PC-9 (cell line): ENCODE measurements at places on chromosomes 12 and 14. TPM values are rescaled to one million over a fixed set of nuclear protein-coding genes. Genes with fewer than 3 reads are reported as not detected.
A peak's percentile ranks its signal among the peaks of the same experiment; 100 is the strongest.

DNA sequence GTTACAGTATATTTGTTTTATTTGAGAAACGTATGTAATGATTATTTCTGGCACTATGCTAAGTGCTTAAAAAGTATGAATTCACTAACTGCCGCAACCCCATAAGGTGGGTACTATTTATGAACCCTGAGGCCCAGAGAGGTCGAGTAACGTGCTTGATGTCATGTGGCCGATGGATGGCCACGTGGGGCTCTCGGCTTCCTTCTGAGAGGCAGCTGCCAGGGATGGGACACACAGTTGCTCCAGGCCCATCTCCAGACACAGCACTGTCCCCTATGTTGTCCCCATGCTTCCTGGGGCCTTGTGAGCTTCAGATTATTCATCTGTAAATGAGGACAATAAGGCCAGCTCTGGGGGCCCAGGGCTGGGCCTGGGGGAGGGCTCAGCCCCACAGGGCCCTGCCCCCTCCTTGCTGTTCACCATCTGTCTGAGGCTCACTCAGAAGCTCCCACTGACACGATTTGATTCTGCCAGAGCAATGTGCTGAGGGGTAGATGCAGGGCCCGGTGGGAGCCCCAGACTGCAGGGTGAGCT is 115.0 kb downstream of the CALM1 start:
- no peak for DNase-seq

DNA sequence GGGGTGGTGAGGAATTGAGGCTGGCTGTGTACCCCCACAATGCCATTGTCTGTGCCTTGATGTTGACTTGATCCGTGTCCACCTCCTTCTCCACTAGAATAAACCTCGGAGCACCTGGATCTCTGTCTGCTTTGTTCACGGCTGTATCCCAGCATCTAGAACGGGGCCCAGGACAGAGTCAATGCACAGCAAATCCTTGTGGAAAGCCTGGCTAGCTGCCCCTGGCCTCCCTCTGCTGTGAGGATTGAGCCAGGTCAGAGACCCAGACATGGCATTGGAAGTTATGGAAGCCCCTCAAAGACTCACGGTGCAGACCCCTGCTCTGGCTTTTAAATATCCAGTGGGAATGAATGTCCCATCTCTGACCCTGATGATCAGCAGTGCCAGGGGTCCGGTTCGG is 109.2 kb downstream of the SCARB1 start:
- DNase-seq = no peak

- peak; percentile 38 for DNase-seq
These were observed 75.3 kb upstream of the OR4E1 start for GRCh38 chr14:21748869-21749303.

- peak; percentile 65 for DNase-seq
These were observed 30.4 kb upstream of the PPP2R5E start for GRCh38 chr14:63573581-63573980.

DNA sequence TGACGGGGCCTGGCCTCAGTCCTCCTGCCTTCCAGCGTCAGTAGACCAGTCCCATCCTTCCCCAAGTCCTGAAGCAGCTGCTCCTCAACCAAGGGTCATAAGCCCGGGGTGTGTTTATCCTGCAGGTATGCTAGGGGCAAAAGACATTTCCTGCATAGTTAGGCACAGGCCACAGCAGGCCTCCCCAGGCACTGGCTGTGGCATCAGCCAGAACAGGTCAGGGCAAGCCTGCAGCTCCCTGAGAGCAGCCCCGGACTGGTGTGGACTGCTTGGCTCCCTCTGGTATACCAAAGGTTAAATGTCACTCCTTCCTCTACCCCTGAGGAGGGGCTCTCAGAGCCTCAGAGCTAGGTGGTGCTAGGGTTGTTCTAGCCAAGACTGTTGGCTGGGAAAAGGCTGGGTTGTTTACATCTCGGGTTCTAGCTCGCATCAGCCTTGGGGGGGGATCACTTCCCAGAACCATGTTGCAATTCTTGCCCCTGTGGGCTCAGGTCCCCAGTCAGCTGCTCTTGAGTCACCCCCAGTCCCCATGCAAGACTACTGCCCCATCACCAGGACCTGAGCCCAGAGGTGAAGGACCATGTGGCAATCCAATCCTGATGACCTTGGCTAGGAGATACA is 2.9 kb downstream of the MMP14 start:
- no peak for DNase-seq

DNA sequence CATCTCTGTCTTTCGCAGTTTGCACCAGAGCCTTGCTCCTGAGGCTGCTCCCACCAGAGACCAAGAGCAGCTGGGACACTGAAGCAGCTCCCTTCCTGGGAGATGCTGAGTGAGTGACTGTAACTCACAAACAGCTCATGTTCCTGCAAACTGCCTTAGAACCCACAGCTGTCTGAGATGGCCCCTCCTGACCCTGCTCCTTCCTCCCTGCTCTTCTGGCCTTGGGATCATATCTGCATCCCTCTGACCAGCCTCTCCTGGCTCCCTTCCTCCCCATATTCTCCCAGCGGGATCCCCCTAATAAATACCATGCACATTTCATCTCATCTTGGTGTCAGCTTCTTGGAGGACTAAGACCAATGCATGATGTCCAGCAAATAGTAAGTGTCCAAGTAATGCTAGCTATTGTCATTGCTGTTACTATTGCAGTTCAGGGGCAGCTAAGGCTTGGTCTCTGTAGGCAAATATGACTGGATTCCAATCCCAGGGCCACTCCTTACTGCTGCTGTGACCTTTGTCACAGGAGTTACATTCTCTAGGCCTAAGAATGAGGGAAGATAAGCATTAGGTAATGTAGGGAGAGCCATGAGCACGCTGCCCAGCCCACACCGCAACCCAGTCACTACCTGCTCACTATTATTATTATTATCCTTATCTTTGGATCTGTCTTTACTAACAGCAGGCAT is 47.9 kb downstream of the SYNE3 start:
- DNase-seq = peak; percentile 85

GRCh38 chr12:122858171-122858570 is 22.9 kb downstream of the HIP1R start:
- DNase-seq = no peak

DNA sequence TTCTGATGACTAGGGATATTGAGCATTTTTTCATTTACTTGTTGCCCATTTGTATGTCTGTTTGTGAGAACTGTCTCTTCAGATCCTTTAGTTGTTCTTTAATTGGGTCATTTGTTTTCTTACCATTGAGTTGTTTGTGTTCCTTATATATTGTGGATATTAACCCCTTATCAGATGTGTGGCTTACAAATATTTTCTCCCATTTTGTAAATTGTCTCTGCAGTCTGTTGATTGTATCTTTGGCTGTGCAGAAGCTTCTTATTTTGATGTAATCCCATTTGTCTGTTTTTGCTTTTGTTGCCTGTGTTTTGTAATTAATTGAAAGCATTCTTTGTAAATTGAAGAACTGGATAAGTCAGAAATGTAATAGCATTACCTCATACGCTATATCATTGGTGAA is 459.1 kb upstream of the FOXG1 start:
- DNase-seq = no peak

DNA sequence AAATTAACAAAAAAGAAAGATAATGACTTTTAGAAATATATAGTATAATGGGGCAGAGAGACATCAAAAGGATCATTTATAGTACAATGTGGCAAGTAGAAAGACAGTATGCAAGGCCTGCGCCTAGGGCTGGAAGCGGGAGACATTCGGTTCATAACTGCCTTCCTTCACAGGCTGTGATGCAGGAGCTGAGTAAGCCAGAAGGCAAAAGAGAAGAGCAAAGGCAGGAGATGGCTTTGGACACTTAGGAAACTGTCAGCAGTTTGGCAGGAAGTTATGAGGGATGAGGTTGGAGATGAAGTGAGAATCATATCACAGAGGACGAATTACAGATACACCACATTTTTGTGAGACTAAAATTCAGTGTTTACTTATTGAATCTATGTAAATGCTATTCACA is 97.8 kb downstream of the EPS8 start:
- no peak for DNase-seq

DNA sequence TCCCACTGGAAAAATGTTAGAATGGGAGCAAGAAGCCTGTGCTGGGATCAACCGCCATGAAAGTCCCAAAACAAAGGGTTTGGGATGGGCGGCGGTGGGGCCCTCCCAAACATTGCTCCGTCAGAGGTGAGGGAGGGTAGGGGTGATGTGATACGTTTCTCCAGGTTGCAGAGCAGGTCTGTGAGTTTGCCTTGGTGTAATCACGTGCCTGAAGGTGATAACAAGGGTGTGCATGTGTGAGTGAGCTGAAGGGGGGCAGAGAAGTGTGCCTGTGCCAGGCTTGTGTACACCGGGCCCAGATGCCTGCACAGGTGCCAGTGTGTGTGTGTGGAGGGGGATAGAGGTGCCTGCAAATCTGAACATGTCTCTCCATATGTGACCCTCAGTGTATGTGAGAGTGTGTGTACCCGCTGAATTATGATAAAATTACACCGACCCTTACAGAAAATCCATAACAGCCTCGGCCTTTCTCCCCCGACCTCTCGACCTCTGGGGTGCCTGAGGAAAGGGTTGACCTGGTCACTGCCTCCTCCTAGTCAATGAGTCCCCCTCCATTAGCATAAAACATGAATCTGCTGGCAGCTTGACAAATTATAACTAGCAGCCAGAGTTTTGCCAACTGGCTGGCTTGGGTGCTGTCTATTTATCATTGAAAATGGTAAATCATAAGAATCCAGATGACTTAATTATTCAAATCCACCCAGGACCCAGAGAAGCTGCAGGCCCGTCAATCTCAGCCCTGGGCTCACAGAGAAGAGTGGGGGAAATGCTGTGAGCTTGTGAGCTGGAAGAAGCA is 55.6 kb downstream of the SMUG1 start:
- no peak for DNase-seq

DNA sequence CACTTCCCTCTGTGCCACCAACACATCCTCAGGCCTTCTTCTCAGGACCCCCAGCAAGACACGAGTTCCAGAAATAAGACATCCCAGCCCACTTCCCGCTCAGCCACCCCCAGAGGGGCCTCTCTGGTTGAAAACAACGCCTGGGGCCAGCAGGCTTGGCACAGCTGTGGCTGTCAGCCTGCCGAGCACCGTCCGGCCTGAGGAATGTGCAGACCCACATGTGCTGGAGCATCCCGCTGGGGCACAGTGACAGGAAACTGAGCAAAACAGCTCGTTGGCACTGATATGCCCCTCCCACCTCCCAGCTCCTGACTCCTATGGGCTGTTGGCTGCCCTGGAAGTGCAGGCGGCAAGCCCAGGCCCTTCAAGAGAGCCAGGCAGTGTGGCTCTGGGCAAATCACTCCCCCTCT is 1.4 kb downstream of the SYNE3 start:
- no peak for DNase-seq

DNA sequence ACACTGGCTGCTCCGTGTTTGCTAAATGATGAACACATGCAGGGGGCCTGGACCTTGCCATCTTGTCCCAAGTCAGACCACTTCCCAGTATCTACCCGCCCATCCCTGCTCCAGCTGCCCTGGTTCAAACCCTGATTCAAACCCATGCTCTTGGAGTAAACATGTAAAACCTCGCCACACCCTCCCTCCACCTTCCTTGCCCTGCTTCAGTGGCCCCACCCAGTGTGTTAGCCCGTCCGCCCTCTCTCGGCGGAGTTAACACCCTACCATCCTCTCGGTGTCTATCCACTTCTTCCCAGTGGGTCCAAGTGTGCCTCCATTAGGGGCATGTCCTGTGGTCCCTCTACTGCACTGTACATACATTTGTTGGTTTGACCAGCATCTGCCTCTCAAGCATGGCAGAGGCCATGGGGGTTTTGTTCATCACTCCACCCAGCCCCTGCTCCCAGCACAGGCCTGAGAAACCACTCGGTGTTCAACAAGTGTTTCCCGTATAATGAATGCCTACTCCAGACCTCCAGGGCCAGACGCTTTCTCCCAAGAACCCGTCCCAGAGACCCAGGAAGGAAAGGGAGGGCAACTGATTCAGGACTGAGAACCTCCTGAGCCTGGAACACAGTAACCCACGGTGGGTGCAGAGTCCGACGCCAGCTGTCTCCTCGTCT is 37.1 kb downstream of the P2RX4 start:
- DNase-seq = no peak

The ACOT4 gene
- 3.5 and 4.9 TPM in 2 replicates for total RNA-seq

DNA sequence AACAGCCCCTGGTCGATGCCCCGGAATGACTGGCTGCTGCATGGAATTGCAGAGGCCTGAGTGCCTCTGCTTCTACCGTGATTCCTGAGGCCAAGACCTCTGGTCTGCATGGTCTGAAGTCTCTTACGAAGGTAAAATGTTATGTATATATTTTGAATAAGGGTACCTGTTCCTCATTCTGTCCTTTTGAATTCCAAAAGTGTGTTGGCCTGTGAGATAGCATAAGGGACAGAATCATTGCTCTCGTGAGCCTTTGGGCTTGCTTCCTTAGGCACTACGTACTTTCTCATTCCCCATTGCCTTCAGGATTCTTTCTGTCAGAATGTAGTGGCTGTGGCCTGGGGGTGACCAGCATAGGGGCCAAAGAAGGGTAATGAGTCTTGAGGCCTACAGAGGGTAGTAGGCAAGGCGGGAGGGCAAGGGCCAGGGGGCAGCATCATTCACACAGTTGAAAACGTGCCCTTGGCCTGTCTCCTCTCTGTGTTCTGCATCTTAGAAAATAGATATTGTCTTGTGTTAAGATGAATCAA is 19.5 kb downstream of the TRAF3 start:
- DNase-seq = no peak

DNA sequence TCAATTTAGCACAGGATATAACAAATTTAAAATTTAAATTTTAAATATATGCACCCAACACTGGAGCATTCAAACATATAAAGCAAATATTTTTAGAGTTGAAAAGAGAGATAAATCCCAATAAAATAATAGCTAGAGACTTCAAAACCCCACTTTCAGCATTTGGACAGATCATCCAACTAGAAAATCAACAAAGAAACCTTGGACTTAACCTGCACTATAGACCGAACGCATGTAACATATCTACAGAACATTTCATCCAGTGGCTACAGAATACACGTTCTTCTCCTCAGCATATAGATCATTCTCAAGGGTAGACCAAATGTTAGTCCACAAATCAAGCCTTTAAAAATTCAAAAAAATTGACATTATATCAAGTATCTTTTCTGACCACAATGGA is 64.0 kb downstream of the SPTSSA start:
- no peak for DNase-seq

- peak; percentile 19 for DNase-seq
These were observed 36.3 kb upstream of the SINHCAF start for GRCh38 chr12:31362115-31362758.

The ISM2 gene
- total RNA-seq = 0.20 TPM in 1 of 2 replicates, not detected in the other

DNA sequence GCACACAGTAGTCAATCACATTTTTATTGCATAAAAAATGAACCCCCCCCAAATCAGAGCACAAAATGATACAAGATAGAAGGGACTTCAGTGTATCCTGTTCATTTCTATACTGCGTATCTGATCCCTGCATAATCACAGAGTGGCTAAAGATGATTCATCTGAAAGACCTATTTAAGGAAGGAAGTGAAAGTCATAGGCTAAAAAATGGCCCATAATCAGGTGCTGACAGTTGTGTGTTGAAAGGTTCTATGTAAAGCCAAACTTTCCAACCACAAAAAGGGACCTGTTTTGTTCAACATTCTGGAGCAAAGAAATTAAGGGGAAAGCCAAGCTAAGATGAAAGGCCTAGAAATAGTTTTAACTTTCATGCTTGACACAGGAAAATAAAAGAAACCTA is 147.8 kb upstream of the ATP2B1 start:
- no peak for DNase-seq

The GPR135 gene
- total RNA-seq = 13.6 and 15.2 TPM in 2 replicates
